Stromal cell of bone marrow (primary cell): ENCODE measurements at places on chromosomes 1 and 21.

- DNase-seq = no peak
These were observed 12.9 kb downstream of the RCAN1 start for GRCh38 chr21:34602061-34602460.

DNA sequence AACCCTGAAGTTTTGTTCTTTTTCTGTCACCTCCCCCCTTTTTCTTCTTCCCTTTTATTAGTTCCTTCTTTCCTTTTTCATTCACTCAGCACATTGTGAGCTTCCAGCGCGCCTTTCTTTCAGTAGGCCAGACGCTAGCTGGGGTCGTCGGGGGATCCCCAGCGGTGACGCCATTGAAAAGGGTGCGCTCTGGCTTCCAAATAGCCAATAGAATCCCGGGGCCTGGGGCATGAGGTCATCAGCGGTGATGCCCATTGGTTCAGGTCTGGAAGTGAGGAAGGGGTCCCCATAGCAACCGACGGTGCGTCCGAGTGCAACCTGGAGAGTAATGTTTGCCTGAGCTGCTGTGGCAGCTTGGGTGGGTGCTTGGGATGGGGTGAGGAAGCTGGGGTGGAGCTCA is 6.9 kb upstream of the EFNA3 start:
- no peak for DNase-seq

DNA sequence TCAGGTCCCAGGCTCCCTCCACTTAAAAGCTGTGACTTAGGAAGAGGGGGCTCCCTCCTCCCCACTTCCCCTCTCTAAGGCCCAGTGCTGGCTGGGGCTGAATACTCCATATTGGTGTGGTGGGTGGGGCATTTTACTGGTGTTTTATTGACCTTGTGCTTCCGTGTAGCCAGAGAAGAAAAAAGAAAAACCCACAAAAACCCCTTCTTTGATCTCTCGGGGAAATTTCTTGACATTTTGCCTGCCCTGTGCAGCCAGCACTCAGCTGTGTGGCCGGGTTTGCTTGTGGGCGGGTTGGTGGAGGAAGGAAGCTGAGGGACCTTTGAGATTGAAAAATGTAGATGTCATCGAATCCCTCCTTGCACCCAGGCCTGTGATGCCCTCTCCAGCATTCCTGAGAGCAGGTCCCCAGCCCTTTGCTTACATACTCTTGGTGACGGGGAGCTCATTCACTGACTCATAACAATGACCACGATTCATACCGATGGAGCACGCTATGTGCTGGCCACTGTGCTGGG is 24.8 kb downstream of the TNFRSF8 start:
- no peak for DNase-seq

GRCh38 chr1:83970802-83971201 is 28.1 kb downstream of the TTLL7 start:
- DNase-seq = no peak

GRCh38 chr21:36587388-36587787 is 107.5 kb upstream of the CLDN14 start:
- DNase-seq = no peak

DNA sequence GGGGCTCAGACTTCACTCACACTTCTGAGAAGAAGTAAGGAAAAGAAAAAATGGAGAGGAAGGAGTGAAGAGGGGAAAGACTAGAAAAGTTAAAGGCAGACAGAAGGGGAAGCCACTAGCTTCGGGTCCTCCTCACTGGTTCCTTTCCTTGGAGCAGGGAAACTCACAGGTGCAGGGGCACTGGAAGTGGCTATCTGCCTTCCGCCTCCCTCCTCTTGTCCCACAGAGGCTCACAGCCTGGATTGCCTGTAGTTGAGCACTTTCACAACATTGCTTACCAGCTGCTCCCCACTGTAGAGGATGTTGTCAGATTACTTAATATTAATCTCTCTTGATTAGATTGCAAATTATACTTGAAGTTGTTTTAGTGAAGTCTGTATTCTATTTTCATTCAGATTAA is 21.6 kb upstream of the ABCA4 start:
- DNase-seq = no peak

DNA sequence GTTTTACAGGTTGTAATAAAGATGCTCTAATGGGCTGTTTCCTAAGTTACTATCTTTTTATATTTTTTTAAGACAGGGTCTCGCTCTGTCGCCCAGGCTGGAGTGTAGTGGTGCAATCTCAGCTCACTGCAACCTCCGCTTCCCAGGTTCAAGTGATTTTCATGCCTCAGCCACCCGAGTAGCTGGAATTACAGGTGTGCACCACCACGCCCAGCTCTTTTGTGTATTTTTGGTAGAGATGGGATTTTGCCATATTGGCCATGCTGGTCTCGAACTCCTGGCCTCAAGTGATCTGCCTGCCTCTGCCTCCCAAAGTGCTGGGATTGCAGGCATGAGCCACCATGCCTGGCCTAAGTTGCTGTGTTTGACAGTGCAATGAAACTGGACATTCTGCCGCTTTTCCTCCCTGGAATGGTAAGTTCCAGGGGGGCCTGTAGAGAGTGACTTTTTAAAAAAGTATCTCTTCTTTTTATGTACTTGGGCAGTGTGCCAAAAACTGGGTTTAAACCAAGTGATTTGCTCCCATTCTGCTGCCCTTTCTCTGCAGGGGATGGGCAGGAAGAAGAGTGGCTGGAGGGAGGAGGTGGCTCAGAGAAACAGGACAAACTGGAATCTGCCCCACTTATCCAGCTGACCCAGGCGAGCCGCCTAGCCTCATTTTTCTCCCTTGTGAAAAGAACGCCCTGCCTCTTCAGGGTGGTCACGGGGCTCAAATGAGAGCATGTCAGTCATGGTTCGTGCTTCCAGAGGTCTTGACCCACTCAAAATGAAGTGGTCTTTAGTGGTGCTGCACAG is 2.3 kb downstream of the SLC37A1 start:
- DNase-seq = no peak

DNA sequence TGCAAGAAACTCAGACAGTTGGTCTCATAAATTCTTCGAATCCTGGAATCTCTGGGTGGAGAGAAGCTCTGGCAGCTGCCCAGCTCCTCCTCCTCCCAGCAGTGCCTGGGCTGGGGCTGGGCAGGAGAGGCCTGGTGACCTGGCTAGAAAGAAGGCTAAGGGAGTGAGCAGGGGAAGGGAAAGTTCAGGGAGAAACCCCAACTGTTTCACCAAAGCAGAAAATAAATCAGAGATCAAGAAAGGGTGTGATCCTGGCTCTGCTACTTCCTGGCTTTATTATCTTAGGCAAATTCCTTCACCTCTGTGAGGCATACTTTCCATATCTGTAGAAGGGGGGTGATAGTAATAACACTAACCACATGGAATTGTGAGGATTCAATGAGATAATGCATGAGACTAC is 8.8 kb upstream of the COL16A1 start:
- no peak for DNase-seq
